Smooth muscle cell of the pulmonary artery (primary cell): ENCODE measurements at places on chromosomes 6 and 20. TPM values are rescaled to one million over a fixed set of nuclear protein-coding genes. Genes with fewer than 3 reads are reported as not detected.

Gene ADGRF4
- total RNA-seq = 0.07 and 0.10 TPM in 2 replicates

Gene LIN28B
- not detected in 2 replicates for total RNA-seq

Gene MCUR1
- 8.5 and 11.3 TPM in 2 replicates for total RNA-seq

Gene WFDC11
- not detected in 2 replicates for total RNA-seq

Gene AIF1
- not detected in 2 replicates for total RNA-seq

Gene TPBG
- total RNA-seq = 69.5 and 138 TPM in 2 replicates

Gene C6orf58
- total RNA-seq = not detected in 2 replicates

Gene PRPH2
- 0.50 and 0.91 TPM in 2 replicates for total RNA-seq

Gene BMP5
- 0.03 and 1.8 TPM in 2 replicates for total RNA-seq

Gene BPIFB4
- total RNA-seq = not detected in 2 replicates

Gene DEF6
- 0.59 and 1.7 TPM in 2 replicates for total RNA-seq

Gene PSORS1C2
- total RNA-seq = not detected in 2 replicates

Gene SIRPB1
- total RNA-seq = 1.3 TPM in 1 of 2 replicates, not detected in the other

Gene TTK
- 2.5 and 7.7 TPM in 2 replicates for total RNA-seq

Gene TUBB2B
- total RNA-seq = 3.9 and 5.1 TPM in 2 replicates

Gene GLP1R
- total RNA-seq = not detected in 2 replicates

Gene SLC35F1
- 0.07 TPM in 1 of 2 replicates, not detected in the other for total RNA-seq

Gene RHAG
- total RNA-seq = not detected in 2 replicates

Gene BAG2
- 16.5 and 16.6 TPM in 2 replicates for total RNA-seq

Gene TRPC4AP
- total RNA-seq = 89.4 and 108 TPM in 2 replicates

Gene DCDC2
- total RNA-seq = 0.03 TPM in 1 of 2 replicates, not detected in the other

Gene AK9
- 2.9 and 5.0 TPM in 2 replicates for total RNA-seq

Gene DLL1
- total RNA-seq = 0.30 and 0.78 TPM in 2 replicates

Gene ASXL1
- 44.0 and 44.9 TPM in 2 replicates for total RNA-seq

Gene TUBE1
- 19.0 and 30.2 TPM in 2 replicates for total RNA-seq

Gene DNPH1
- total RNA-seq = 29.1 and 40.7 TPM in 2 replicates

Gene UCKL1
- total RNA-seq = 22.9 and 33.0 TPM in 2 replicates

Gene OPRL1
- total RNA-seq = 2.3 and 2.4 TPM in 2 replicates
